ENCODE measurements at places on chromosomes 13 and 19.

- no peak for DNase-seq
Measured at GRCh38 chr19:12821761-12822160, 12.6 kb downstream of the RTBDN start.

DNA sequence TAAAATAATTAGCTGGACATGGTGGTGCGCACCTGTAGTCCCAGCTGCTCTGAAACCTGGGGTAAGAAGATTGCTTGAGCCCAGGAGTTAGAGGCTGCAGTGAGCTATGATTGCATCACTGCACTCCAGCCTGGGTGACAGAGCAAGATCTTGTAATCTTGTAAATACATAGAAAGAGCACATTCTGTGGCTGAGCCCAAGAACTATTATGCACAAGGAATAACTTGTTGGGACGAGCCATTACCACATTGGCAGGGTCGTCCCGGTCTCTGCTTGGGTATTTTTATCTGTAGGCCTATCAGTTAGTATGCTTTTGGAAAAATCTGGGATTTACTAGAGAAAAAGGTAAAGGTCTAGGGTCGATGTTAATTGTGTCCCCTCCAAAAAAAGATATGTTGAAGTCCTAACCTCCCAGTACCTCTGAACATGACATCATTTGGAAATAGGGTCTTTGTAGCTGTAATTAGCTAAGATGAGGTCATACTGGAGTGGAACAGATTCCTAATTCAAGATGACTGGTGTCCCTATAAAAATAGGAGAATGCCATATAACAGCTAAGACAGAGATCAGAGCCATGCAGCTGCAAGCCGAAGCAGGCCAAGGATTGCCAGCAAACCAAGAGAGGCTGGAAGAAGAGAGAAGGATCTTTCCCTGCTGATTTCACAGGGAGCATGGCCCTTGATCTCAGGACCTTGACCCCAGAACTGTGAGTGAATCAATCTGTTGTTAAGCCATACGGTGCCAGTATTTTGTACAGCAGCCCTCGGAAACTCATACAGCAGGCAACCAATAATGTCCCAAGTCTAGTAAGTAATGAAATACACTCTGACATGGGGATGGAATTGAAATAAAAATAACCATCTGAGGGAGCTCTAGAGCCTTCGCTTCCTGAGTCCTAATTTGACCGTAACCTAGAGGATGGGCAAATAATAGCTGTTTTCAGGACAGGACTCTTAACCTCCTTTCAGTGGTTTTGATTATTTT lies 77.0 kb downstream of the TM9SF2 start:
- no peak for DNase-seq

- DNase-seq: no peak
Measured at GRCh38 chr13:31898378-31899071, 133.0 kb upstream of the FRY start.

GRCh38 chr13:36131222-36131930 lies at the start of gene DCLK1:
Gene DCLK1, minus strand, starts transcription at chr13:36131382.
- DNase-seq: no peak

DNA sequence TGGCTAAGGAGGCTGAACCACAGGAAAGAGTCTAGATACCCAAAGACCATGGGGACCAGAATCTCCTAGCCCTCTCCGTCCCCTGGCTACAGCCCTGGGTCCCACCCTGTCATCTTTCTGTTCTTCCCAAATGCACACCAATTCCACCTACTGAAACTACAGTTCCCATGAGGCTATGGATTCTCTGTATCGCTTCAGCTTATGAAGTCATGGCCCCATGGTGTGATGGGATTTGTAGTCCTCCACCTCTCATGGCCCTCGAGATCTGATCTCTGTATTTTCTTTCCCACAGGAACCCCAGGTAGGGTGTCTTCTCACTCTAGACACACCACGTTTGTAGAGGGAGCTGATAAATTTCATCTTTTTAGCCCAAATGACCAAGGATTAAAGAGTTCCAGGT lies 11.8 kb downstream of the PTPRH start:
- DNase-seq: no peak

DNA sequence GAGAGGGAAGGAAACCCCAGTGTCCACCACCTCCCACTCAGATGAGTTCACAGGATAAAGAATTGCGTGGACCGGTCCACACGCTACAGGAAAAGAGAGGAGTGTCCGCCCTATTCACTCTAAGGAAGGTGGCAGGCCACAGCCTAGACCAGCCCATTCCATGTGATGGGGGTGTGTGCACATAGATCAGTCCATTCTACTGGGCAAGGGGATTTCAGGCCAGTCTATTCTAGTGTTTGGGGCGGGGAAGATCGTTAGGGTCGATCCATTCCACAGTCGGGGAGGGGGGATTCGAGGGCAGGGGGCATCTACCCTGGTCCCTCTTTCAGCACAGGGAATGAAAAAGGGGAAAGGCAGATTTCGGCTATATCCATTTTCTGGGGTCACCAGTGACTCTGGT lies 7.8 kb downstream of the FIZ1 start:
- DNase-seq: no peak

DNA sequence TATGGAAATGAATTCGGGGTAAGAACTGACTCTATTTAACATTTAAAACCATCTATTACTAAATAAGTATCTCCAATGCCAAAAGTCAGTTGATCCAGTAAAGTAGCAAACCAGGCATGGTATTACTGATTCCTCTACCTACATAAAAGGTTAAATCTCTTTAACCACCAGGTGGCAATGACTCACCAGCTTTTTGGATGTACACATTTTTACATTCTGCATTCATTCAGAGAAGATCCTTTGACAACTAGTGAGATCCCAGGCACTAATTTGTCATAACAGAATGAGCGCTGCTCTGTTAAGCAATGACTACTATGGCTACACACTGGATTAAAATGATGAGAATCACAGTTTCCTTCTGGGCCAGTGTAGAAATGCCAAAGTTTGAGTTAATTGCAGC lies 329.8 kb upstream of the GPC6 start:
- DNase-seq: no peak

- DNase-seq: no peak
Measured at GRCh38 chr19:4376991-4377781, 23.2 kb downstream of the SH3GL1 start.

GRCh38 chr13:40221460-40222201 lies 444.8 kb downstream of the FOXO1 start:
- DNase-seq: no peak

Measured in GM18507 (cell line).